NCI-H524 treated with DMSO at 0.1 percent for 48 hours (cell line): ENCODE measurements at places on chromosomes 4 and X.

GRCh38 chr4:8556341-8557150 is 23.6 kb upstream of the GPR78 start:
- DNase-seq, result peak; percentile 18

DNA sequence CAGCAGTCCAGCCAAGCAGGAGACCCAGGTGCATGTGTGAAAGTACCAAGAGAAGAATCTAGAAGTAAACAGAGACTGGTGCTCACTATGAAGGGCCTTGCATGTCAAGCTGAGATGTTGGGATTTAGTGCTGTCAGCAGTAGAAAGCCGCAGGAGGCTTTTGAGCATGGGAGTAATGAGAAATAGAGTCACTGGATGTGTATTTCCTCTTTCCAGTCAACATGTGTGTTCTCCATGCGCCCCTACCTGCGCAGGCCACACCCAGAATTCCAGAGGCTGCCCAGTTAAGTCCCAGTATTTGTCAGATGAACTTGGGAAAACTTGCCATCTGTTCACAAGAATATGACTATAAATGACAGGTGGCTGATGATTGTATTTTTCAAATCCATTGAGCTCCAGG is 4.5 kb upstream of the MAMLD1 start:
- DNase-seq, result no peak

DNA sequence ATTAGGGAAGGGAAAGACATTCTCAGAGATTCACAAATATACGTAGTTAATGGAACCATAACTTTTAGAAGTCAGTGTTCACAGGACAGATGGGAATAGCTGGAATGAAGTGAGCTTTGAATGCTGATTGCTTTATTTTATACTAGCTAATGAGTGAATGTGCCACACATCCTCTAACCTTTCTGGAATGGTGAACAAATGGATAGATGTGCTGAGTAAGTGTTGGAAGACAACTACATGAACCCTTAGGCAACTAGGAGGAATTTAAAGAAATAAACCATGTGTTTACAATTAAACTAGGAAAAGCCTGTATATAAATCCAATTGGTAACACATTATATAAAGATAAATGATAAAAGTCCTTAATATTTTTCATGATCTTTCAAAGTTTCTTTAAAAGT is 91.6 kb upstream of the LIMCH1 start:
- no peak for DNase-seq

GRCh38 chr4:188989371-188989770 is 850.1 kb downstream of the TRIML1 start:
- DNase-seq, result no peak

DNA sequence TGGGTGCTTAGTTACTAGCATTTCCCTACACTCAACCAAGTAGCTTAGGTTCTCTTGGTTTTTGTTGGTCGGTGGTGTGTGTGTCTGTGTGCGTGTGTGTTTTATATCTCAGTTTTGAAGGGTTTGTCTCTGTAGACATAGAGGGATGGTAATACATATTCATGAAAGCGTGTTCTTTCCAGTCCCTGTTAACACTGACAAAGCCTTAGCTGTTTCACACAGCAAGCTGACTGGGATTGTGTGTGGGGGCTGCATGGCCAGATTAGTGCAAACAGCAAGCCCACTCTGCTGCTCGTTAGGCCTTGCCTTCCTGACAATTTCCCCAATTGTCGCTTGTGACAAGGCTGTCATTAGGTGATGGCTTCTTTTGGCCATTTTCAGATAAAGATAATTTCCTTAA is 43.9 kb downstream of the ALPK1 start:
- no peak for DNase-seq
